SHP77 (cell line): ENCODE measurements at places on chromosomes 2 and 18.

GRCh38 chr18:26002375-26002910 lies 88.0 kb downstream of the SS18 start:
- no peak for DNase-seq

GRCh38 chr2:85266146-85267041 lies 61.4 kb downstream of the TGOLN2 start:
- peak; percentile 55 for DNase-seq

GRCh38 chr18:10271481-10271880 lies 183.0 kb upstream of the APCDD1 start:
- no peak for DNase-seq

DNA sequence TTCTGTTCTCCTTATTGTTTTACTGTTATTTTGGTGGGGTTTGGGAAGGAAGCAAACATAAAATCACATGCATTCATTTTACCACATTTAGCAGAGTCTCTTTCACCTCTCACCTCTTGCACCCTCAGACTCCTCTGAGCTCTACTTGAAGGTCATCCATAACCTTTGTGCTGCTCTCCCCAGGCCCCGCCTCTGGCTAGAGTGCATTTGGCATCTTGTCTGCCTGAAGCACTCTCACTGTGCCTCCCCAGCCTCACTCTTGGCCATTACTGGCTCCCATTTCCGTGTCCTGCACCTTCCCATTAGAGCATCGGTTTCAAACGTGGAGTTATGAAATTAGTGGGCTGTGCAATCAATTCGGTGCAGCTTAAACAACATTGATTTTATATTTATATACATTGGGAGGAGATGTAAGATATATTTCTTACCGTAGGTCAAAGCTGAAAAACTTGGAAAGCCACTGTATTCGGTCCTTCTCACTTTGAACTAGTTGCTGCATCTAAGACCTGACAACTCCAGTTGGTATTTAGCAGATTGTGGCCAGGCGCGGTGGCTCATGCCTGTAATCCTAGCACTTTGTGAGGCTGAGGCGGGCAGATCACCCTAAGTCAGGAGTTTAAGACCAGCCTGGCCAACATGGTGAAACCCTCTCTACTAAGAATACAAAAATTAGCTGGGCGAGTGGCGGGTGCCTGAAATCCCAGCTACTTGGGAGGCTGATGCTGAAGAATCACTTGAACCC lies 6.9 kb upstream of the ZFAND2B start:
- DNase-seq: no peak
